ENCODE measurements at places on chromosomes 7 and 10.

DNA sequence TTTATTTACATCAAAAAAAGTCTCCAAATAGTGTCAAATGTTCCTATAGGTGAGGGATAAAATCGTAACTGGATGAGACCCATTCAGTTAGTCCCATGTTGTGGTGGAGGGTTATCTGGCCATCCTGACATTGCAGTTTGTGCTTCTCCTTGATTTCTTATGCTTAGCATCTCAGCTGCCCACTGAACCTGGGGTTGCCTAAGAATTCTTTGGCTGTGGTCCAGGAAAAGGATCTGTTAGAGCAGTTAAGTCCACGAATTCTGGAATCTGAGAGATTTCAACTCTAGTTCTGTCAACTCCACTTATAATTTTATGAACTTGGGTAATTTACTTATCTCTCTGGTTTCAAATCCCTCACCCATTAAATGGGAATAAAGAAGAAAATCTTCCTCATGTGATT, 1673.4 kb downstream of the REEP3 start:
- DNase-seq: no peak

DNA sequence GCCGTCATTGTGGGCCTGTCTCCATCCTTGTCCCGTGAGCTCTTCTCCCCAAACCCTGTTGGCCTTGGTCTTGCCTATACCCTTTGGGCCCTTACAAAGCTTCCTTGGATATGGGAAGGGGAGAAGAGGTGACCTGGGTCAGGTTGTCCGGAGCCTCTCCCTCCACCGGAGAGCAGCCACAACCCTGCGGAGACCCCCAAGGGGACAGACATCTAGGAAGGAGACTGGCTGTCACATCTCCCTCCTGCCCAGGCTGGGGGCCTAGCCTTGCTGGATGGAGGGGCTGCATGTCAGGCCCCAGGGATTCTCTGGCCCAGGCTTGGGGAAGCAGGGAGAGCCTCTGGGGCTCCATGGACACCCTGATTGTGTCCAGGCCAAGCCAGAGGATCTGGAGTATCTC, 11.8 kb downstream of the NACAD start:
- DNase-seq: no peak

DNA sequence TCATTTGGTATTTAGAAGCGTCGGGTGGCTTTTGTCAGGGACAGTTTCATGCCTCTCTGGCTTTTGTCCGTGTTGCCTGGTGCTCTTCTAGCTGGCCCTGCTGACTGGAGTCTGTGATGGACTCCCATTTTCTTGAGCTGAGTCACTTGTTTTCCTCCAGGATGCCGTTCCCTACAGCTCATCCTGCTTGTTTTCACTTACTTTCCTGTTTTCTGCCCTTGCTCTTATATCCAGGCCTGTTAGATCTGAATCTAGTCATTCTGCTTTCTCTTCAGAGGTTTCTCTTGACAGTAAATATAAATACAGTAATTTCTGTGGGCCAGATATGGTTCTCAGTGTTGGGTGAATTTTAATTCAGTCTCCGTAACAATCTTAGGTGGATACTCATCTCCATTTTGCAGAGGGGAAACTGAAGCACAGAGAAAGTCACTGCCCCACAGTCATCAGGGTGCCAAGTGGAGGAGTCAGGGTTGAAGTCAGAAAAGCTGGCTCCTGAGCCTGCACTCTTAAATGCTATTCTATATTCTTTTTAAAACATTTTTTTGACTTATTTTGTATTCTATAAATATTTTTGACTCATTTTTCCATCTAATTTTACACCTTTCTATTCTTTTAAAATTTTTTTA, 85.4 kb downstream of the CCNY start:
- no peak for DNase-seq

GRCh38 chr7:145633513-145633912, 483.1 kb upstream of the CNTNAP2 start:
- DNase-seq: no peak

- DNase-seq: no peak
Measured at GRCh38 chr7:134723892-134724291, 55.5 kb upstream of the CALD1 start.

- no peak for DNase-seq
Measured at GRCh38 chr10:75922435-75922834, 491.0 kb downstream of the LRMDA start.

- DNase-seq: no peak
Measured at GRCh38 chr10:58723186-58723585, 210.5 kb downstream of the BICC1 start.

DNA sequence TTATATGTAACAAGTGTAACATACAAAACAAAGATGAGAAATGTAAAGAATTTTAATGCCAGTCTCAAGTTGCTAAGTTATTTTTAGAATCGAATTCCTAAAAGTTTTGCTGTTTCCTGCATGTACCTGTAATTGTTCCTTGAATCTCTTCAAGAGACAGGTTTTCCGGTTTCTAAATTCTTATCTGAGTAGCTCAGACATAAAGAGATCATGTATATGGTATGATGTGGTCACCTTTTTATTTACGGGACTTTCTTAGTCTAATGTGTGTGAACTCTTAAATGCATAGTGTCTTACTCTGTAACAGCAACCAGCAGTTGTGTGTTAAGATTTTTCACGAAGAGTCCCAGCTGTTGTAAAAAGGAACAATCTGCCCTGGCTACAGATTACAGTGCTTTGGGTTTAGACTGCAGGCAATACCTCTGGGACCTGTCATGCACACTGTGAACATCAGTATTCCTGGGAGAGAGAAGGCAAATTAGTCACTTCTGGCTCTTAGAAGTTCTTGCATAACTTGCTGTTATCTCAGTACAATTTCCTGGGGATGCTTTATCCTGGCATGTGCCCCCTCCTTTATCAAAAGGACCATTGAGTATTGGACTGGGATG, 263.4 kb downstream of the BICC1 start:
- no peak for DNase-seq

DNA sequence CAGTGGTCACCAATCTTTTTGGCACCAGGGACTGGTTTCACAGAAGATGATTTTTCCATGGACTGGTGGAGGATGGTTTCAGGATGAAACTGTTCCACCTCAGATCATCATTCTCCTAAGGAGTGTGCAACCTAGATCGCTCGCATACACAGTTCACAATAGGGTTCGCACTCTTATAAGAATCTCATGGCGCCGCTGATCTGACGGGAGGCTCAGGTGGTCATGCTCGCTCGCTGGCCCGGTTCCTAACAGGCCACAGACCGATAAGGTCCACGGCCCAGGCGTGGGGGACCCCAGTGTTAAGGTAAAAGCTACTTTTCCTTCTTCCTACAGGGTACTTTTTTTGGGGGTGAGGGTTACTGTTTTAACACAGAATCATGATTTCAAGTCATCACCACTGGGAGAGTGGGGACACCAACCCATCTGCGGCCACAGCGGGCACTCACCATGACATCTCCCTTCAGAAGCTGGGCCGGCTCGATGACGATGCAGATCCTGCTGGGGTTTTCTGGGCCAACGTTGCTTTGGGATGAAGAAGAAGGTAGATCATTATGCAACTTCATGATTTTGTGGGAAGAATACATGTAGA, 170.5 kb downstream of the TNS3 start:
- DNase-seq: no peak

DNA sequence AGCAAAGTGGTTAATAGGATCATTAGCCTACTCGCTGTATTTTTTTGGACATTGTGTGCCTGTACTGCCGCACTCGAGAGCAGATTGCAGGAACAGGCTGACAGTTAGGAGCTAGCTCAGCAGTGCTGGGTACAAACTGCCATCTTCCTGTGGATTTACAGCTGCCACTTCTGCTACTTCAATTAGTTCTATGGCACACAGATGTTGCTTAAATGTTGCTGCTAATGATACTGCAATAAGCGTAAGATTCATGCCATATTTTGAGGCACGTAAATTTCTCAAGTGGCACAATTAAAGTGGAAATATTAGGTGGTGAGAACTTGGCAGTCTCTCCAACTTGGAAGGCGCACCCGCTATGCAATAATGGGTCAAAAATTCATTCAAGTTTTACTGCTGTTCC, 171.9 kb downstream of the EBF3 start:
- no peak for DNase-seq

DNA sequence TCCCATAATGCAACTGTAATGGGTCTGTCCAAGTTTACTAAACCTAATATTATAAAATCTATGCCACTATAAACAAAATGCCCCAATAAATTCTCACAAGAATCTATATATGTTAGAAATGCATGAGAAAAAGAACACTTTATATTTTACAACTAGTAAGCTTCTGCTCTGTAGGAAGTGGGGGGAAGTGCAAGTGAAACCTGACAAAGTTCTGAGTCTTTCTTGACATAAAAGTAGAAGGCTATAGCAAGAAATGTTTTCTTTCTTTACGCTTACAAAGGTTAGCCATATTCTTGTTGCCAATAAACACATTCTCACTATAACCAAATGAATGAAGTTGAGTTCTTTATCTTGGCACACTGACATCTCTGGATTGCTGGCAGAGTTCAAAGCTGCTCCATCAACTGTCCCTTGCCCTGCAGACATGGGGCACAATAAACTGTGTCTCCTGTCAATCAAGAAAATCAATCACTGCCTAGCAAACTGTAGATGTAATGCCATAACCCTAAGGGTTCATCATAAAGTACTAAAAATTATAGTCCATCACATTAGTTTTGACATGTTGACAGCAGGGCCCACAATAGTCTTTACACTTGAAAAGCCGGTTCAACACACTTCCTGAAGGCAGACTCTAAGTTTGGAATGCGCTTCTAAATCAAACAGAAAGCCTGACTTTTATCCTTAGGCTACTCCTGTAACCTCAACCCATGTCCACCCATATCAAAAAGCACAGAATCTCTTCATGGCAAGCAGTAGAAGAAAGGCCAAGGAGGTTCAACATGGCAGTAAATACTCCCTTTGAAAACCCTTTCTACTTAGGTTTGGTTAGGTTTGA, 58.6 kb downstream of the TPK1 start:
- DNase-seq: no peak

GRCh38 chr10:119006451-119007210, 22.9 kb upstream of the NANOS1 start:
- DNase-seq: no peak
